ENCODE measurements at places on chromosomes 4 and X.
A peak's percentile ranks its signal among the peaks of the same experiment; 100 is the strongest.

- no peak for DNase-seq
Measured at GRCh38 chrX:54944816-54945215, 24.2 kb downstream of the TRO start.

DNA sequence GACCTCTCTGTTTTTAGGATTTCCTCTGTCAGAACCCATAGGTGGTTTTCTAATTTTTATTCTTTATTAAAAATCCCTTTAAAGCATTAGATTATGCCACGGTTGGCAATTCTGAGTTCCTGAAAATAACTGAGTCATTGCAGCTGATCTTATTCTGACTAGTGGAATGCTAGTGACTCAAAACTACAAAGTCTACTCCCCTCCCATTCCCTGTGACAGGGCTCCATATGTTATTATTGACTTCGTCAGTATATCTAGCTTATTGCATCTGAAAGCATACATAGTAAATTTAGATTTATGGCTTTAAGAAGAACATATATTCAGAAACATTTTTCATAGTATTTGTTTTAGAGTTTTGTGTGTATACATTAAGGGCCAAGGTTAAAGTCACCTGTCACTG is 38.5 kb downstream of the HERC3 start:
- DNase-seq = no peak

DNA sequence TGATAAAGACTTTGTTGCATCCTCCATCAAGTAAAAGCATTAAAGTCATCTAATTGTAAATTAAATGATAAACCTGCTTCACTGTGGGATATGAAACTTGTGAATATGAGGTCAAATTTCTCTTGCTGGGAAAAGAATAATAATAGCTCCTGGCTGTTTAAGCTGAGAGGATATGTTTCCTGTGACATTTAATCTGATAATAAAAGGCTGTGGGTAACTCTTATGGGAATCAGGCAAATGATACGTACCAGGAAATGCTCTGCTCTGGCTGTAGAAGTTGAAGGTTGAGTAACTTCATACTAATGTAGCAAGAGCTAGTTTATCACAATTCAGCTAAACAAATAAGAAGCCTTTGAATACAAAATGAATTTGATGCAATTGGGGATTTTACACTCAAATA is 574.6 kb downstream of the RAPGEF2 start:
- DNase-seq = no peak

GRCh38 chrX:97224148-97224547 is 340.4 kb downstream of the RPA4 start:
- no peak for DNase-seq

DNA sequence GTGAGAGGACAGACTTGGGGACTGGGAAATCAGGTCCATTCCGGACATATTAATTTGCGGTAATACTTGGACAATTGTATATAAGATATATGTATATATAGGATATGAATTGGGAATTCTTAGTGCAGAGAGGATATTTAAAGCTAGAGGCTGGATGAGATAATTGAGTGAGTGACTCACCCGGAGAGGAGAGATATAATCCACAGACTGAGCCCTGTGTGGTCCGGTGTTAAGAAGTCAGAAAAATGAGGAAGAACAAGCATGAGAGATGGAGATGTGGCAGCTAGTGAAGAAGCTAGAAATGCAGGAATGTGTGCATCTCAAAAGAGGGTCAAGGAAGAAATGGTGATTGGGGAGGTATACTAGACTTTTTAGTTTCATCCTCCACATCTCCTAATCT is 336.2 kb downstream of the SLC7A11 start:
- DNase-seq = no peak

GRCh38 chr4:165766976-165767375 is 106.1 kb upstream of the TLL1 start:
- no peak for DNase-seq

DNA sequence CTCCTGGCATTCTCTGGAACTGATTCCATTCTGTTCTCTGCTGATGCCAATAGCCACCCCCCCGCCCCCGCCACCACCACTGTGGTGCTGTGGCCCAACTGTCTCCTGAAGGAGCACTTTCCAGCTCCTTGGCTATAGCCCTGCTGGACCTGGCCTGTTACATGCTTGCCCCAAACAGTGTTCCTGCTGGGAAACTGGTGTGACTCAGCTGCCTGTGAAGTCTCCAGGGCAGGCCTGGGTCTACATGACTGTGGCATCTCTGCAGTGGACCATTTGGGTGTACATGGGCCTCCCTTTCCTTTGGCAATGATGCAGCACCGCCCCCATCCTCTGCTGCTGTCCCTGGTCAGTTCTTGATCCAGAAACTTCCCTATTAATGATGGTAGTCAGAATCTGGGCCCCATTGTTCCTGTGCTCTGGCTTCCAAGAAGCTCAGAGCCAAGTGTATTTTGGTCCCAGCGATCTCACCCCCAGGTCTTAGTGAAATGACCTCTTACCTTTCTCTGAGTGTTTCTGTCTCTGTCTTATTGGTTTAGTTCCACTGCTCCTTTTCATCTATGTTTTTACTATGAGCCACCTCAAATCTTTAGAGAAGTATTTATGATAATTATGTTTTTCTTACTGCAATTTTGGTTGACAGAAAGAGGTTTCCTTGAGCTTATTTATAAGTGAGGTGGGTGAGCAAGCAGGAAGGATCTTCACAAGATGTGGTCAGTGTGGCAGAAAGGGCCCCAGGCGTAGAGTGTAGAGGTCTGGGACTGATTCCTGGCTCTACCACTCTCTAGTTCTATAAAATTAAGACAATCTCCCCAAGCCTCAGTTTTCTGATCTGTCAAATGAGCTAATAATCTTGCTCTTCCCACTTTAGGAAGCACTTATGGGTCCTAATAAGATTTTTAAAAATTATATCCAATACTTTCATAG is 210.7 kb upstream of the EOLA2 start:
- no peak for DNase-seq

- no peak for DNase-seq
Measured at GRCh38 chrX:148043271-148043855, 62.2 kb downstream of the FMR1NB start.

- DNase-seq = peak; percentile 88
Measured at GRCh38 chr4:89829470-89830138, 7.4 kb downstream of the SNCA start.

DNA sequence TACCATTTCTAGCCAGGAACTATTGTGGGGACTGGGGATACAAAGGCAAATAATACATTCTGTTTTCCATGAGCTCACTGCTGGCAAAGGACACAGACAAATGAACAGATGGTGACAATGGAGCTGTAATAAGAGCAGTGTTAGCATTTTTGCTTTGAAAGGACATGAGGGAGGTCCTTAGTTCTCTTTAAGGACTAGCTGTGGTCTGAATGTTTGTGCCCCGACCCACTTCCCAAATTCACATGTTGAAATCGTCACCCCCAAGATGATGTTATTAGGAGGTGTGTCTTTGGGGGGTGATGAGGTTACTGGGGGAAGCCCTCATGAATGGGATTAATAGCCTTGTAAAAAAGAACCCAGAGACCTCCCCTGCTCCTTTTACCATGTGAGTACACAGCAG is 30.3 kb downstream of the CCNG2 start:
- DNase-seq = no peak

DNA sequence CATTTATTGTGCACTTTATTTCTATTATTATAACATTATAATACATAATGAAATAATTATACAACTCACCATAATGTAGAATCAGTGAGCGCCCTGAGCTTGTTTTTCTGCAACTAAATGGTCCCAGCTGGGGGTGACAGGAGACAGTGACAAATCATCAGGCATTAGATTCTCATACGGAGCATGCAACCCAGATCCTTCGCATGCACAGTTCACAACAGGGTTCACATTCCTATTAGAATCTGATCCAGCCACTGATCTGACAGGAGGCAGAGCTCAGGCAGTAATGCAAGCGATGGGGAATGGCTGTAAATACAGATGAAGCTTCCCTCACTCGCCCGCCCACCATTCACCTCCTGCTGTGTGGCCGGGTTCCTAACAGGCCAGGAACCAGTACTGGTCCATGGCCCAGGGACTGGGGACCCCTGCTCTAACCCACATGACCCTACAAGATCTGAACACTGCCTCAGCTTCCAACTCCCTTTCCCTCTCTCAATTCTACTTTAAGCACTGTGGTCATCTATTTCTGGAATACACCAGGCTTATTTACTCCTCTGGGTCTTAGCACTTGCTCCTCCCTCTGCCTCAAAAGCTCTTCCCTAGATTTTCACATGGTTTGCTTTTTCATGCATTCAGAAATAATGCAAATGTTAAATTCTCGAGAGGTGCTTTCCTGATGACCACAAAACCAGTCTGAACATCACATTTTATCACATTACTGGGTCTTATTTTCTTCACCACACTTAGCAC is 166.8 kb upstream of the HCCS start:
- DNase-seq = no peak

GRCh38 chr4:41797260-41797659 is 48.7 kb upstream of the PHOX2B start:
- DNase-seq = no peak

GRCh38 chr4:83618431-83618830 is 82.5 kb downstream of the GPAT3 start:
- DNase-seq = no peak

GRCh38 chrX:19904778-19905367 is 17.5 kb upstream of the SH3KBP1 start:
- no peak for DNase-seq

DNA sequence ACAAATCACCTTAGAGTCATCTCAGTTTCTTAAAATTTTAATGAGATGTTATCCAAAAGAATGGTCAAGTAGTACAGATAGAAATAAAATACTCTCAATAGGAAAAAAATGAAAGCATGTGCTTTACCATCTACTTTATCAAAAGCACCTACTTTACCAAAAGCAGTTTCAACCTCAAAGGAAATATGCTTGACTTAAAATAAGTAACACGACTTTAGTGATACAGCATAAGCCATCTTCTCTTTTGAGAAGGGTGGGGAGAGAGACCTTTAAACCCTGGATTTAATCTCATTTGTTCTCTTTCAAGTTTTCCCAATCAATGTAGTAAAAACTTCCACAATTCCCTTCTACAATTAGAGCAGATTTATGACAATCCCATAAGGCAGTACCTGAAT is 26.5 kb downstream of the OTUD4 start:
- no peak for DNase-seq

DNA sequence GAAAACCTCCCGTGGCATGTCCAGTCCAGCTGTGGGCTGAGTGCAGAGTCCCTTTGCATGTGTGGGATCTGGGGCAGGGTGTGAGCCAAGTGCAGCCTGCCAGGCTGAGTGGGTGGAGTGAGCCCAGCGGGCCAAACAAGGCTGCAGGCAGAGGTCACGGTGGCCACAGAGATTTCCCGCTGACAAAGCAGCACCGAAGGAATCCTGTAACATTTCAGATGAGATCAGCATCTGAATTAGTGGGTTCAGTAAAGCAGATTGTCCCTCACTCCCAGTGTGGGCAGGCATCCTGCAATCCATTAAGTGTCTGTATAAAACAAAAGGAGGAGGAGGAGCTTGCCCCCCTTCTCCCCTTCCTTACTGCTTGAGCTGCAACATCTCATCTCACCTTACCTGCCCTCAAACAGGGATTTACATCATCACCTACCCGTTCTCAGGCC is 324.4 kb downstream of the FAT4 start:
- no peak for DNase-seq

DNA sequence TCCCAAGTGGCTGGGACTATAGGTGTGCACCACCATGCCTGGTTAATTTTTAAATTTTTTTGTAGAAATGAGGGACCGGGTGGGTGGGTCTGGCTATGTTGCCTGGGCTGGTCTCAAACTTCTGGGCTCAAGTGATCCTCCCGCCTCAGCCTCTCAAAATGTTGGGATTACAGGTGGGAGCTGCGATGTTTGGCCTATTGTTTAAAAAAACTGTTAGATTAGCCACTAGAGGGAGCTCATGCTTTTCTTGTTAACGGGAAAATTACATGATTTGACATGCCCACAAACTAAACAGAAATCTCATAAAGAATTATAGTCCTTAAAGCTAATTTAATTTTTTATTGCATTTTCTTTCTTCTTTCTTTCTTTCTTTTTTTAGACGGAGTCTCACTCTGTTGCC is 5.0 kb upstream of the SDAD1 start:
- no peak for DNase-seq

DNA sequence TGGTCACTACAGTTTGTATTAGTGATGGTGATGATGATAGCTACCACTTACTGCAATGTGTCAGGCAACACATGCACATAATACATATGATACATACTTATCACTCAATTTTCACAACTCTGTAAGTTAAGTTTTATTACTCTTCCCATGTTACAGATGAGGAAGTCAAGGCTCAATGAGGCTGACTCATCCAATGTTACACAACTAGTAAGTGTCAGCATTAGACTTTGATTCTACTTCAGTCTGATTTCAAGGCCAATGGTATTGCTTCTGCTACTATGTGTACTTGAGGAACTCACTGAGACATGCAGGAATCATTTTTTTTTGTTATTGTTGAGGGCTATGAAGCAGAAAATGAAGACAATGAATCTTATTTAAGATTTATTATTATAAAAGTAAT is 96.4 kb upstream of the TRPC5OS start:
- DNase-seq = no peak

DNA sequence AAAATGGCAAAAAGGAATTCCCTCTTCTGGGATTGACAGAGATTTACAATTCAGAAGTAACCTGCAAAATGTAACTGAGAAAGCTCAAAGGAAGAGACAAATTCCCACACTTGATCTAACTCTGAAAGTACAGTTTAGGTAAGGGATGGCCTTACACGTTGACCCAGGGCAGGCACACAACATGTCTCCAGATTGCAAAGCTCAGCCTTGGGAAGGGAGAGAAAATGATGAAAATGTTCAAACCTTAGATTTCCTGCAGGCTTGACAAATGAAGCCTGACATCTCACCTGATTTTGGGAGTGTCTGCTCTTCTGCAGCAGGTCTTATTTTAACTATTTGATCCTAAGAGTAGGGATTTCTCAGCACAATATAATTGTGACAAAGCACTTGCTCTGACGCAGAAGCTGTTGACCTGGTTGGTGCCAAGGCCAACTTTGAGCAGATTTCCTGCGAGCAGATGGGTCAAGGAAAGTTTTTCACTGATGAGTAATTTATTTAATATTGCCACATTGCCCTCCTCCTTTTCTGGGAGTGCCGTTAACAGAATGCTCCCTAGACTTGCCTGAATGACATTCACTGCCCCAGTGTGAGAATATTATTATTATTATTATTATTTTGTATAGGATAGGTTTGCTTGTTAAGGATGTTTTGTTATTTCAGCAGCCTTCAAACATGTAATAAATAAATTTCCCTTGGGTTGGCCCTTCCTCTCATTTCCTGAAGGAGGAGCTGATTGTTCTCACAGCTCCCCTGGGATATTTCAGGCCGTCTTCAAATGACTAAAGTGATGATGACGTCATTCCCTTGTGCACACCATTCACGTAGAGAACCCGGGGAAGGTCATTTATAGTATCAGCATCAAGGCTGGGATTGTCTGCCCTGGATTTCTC is 157.1 kb downstream of the VEGFC start:
- no peak for DNase-seq

DNA sequence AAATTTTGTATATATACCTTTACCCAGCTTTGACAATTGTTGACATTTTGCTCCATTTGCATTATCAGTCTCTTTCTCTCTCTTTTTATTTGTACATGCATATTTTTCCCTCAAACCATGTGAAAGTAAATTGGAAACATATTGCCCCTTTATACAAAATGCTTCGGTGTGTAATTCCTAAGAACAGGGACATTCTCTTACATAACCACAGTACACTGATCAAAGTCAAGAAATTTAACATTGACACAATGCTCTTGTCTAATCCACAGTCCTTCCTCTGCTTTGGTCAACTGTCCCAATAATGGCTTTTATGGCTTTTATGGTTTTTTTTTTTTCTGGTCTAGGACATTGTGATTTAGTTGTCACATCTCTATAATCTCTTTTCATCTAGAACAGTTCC is 9.5 kb upstream of the SMS start:
- no peak for DNase-seq

GRCh38 chr4:23828020-23828715 is 61.7 kb downstream of the PPARGC1A start:
- DNase-seq = no peak
